ENCODE measurements at places on chromosomes 2 and 18. TPM values are rescaled to one million over a fixed set of nuclear protein-coding genes. Genes with fewer than 3 reads are reported as not detected.

PAIP2B gene
- 2.8 TPM for total RNA-seq

RTP5 gene
- total RNA-seq = not detected

AKAIN1 gene
- total RNA-seq = not detected

ARHGEF4 gene
- 21.2 TPM for total RNA-seq

PLB1 gene
- total RNA-seq = 5.3 TPM

CYB5A gene
- total RNA-seq = 729 TPM

OTOS gene
- not detected for total RNA-seq

SCN9A gene
- 18.6 TPM for total RNA-seq

PAX3 gene
- not detected for total RNA-seq

GALM gene
- total RNA-seq = 27.7 TPM

ACVR1C gene
- total RNA-seq = 0.98 TPM

CDH19 gene
- 1.4 TPM for total RNA-seq

CPO gene
- not detected for total RNA-seq

CGREF1 gene
- total RNA-seq = not detected

RNF103 gene
- total RNA-seq = 22.5 TPM

UGT1A5 gene
- not detected for total RNA-seq

Measured in upper lobe of left lung (tissue), 6 donors.